Femur (tissue), 1 donor: ENCODE measurements at places on chromosomes 3 and 15.

DNA sequence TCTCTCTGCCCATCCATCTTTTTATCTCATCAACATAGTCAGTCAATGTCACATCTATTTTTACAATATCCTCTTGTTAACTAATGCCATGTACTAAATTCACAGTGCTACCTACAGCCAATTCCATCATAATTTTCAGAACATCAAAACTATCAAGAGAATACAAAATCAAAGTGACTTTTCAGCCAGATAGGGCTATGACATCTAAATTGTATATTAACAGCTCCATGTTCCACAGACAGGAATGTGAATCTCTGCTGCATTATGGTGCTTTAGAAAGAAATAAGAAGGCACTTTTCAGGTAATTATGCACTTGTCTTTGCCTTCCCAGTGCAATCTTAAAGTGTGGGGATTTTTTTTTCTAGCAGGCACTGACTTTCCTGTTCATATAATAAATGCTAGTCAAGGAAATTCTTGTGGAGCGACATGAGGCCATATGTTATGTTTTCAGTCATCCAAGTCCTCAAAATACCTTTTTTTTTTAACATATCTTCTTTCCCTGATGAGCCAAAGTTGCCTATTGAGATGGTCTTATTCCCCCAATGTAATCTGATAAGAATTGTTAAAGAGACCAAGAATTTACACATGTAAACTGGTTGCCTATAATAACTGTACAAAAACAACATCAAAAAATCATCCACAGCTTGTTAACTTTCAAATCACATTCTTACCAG is 252.0 kb upstream of the CNTN3 start:
- no peak for DNase-seq

DNA sequence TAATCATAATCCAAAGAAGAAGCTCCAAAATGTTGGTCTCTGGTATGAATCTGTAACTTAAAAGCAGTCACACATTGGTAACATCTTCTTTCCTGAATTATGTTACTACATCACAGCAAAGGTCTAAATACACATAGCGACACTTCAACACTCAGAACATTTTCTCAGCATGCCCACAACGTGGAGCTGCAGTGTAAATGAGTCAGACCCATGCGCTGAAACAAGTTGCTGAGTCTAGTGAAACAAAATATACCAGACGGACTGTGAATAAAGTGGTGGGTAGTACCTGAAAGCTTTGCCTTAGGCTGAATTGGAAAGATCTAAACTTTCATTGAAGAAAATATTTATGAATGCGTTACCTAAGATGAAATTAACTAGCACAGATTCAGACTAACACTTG is 33.2 kb upstream of the GOLGA8B start:
- DNase-seq, result no peak

GRCh38 chr15:48634893-48635292 is 10.6 kb downstream of the FBN1 start:
- no peak for DNase-seq

DNA sequence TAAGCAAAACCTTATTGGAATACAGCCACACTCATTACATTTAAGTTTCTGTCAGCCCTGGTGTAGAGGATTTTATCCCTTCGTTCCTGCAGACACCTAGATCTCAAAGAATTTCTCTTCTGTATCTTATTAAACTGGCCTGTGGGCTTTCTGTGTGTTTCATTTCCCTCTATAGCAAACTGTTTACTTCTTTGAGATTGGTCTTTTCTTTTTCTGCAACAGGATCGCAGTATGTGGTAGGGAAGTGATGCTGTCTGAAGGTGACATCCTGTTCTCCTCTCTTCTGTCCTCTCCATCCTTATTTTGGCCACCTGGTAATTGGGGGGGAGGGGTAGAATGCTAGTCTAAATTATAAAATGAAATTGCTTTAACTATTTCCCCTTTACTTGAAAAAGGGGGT is 25.5 kb downstream of the ATP1B3 start:
- DNase-seq, result no peak

DNA sequence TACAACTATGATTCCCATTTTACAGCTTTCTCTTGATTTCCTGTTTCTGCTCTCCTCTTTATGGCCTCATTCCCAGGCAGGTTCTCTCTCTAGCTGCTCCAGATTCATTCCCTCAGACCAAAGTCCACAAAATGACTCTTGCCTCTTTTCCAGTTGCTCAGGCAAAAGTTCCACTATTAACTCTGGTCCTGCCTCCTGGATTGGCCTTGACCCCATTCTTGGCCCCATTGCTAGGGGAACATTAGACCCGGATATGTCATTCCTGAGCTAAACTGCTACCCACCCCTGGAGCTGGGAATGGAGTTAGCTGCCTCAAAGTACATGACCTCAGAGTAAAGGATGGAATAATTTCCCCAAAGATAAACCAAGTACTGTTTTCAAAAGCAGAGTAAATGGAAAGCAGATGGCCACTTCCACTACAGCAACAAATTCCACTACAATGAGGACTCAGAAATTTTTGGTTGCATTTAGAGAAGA is 73.0 kb upstream of the GAP43 start:
- peak; percentile 84 for DNase-seq
